Amniotic stem cell (primary cell): ENCODE measurements at places on chromosomes 4 and X.

DNA sequence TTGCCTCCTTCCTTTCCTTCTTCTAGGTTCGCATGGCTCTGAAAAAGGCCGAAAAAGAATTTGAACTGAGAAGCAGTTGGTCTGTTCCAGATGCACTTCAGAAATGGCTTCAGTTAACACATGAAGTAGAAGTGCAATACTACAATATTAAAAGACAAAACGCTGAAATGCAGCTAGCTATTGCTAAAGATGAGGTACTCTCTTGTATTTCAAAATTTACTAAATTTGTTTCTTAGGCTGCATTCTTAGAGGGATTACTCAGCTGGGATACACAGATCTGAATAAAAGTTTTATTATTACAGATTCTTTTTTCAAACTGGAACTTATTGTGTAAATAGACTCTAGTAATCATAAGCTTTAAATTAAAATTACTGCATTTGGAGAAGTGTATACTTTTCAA is 146.9 kb downstream of the STIM2 start:
- DNase-seq: no peak

- DNase-seq: no peak
These were observed 430.9 kb downstream of the C4orf33 start for GRCh38 chr4:129526812-129527211.

DNA sequence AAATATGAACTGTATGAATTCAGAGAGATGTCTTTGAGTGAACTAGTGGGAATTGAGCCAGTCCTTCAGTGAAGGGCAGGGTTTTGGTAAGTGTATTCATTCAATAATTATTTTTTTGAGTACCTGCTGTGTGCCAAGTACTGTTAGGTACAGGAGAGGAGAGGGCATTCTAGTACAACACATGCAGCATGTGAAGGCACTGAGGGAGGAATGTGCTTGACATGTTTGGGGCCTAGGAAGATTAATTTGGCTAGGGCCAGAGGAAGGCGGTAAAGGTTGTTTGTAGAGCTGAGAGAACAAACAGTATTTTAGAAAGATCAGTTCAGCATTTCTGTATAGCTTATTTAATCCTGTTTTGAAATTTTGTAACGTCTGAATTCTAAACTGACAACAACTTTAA is 27.8 kb downstream of the APOOL start:
- no peak for DNase-seq

DNA sequence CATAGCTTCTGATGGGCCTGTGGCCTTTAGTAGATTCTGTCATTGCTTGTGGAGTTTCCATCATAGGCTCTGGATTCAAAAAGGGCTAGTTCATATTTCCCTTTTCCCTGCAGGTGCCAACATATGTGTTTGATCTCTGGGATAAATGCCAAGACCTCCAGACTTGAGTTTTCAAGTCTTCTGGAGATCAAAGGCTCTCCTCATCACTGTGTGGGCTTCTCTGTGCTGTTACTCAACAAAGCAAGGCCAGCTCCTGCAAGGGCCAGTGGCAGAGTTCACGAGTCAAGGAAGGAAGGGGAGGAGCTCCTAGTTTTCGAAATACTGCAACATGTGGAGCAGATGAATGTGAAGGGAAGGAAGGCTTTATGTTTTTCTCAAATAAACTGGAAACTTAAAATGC is 62.7 kb upstream of the SCML1 start:
- no peak for DNase-seq

- DNase-seq: no peak
These were observed 76.0 kb downstream of the HHIP start for GRCh38 chr4:144721994-144722393.

GRCh38 chr4:110514889-110515479 is 39.0 kb downstream of the ENPEP start:
- no peak for DNase-seq

- peak; percentile 62 for DNase-seq
These were observed 49.2 kb upstream of the PRSS48 start for GRCh38 chr4:151227731-151228130.

GRCh38 chr4:77578145-77578544 is 27.5 kb upstream of the CXCL13 start:
- no peak for DNase-seq

GRCh38 chrX:154298312-154298711 is 2.7 kb downstream of the TKTL1 start:
- DNase-seq: no peak

GRCh38 chr4:173517781-173518424 is 12.1 kb downstream of the HAND2 start:
- no peak for DNase-seq

DNA sequence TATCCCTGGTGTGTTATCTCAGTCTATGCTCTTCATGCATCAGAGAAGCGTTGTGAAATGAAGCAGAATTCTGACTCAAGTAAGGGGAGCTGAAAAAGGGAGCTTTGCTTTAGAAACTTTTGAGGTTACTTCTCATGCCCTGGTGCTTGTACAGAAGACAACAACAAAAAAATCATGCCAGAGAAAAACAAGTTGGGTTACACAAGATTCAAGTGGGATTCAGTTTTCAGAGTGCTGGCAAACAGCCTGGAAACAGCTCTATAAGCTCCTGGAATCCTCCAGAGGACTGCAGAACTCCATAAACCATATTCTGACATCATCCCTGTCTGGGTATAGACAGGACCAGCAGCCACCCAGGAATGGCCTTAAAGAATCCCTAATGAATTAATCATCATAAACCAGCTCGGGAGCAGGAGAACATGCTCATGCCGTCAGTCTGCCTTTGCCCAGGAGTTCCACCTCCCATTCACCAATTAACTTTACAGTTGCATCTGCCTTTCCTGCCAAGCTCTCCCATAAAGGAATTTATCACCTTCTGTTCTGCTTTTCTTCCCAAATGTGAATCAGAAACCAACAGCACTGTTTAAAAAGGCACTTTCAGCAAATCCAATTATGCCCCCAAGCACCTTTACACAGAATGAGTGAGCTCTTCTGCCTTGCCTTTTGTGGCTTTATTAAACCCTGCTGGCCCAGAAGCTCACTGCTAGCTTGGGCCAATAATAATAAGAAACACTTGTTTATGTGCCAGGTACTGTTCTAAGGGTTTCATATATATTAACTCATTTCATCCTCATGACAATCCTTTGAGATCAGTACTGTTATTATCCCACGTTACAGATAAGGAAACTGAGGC is 54.5 kb upstream of the FBXW7 start:
- DNase-seq: peak; percentile 59

GRCh38 chrX:66676413-66676812 is 37.5 kb upstream of the EDA2R start:
- no peak for DNase-seq

GRCh38 chrX:110173192-110174175 is 144.4 kb downstream of the AMMECR1 start:
- DNase-seq: no peak

DNA sequence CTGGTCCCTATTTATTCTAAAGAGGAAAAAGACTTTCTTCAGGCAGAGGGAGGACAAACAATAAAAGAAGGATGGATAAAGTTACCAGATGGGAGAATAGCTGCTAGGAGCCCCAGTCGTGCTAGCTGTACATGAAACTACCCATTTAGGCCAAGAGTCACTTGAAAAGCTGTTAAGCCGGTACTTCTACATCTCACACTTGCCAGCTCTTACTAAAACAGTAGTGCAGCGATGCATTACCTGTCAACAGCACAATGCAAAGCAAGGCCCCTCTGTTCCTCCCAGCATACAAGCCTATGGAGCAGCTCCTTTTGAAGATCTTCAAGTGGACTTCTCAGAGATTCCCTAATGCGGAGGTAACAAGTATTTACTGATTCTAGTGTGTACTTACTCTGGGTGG is 1138.8 kb downstream of the ARAP2 start:
- no peak for DNase-seq

DNA sequence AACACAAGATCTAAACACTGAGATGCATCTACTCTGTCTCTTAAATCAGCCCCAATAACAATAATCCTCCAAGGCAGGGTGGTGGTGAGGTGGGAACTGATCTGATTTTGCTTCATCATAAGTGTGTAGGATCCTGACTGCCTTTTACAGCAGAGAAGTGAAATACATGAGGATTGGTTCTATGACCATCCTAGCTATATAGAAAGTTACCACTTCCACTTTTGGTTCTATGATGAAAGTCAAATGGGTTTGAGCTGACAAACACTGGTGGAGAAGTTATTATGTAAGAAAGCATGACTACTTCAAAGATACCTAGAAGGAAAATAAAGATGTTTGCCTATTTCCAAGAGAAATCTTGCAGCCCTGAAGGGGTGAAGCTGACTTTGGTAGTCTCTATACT is 181.6 kb downstream of the NKX6-1 start:
- no peak for DNase-seq

- DNase-seq: no peak
These were observed 9.3 kb upstream of the LIN54 start for GRCh38 chr4:83019794-83020494.

DNA sequence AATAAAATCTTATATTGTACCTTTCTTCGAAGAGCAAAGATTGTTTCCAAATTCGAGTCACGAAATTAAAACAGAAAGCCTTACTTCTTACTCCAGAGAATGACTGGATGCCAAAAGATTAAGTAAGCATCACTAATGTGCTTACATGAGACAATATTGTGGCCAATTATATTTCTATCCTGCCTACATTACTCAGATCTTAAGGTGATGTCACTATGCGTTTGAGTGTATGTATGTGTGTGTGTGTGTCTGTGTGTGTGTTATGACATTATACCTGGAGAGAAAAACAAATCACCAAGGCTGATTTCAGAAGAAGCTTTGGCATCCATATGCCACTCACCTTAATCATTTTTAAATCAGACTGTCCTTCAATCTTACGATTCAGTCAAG is 556.3 kb downstream of the PPARGC1A start:
- no peak for DNase-seq

DNA sequence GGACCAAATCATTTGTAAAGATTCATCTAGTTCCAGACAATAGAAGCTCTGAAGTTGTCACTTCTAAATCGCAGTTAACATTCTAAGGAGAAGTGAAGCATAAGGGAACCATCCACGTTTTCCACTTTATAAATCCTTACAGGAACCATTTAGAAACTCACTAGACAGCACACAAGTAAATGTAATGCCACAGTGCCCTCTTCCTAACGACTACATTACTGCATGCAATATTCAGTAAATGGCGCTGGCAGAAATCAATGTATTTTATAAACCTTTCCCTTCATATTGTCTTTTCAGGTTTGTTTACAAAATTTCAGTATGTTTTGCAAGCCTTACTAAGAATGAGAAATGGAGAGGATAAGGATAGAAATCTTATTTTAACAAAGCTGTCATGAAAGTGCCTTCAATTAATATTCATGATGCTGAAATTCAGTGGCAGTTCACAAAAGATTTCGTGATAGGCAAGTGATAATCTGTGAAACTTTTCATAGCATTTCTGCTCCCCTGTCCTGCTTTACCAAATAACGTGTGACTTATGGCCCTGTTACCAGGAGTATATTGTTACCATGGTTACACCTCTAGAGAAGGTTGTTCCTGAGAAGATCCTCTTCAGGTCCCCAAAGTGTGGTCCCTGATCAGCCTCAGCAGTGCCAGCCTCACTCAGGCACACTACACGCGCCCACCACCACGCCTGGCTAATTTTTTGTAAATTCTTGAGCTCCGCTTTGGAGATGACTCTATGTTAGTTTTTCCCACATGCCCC is 54.2 kb downstream of the TMA16 start:
- DNase-seq: peak; percentile 58

GRCh38 chr4:62256479-62256878 is 1056.4 kb downstream of the ADGRL3 start:
- DNase-seq: no peak

GRCh38 chrX:11189097-11189496 is 78.0 kb downstream of the HCCS start:
- no peak for DNase-seq

DNA sequence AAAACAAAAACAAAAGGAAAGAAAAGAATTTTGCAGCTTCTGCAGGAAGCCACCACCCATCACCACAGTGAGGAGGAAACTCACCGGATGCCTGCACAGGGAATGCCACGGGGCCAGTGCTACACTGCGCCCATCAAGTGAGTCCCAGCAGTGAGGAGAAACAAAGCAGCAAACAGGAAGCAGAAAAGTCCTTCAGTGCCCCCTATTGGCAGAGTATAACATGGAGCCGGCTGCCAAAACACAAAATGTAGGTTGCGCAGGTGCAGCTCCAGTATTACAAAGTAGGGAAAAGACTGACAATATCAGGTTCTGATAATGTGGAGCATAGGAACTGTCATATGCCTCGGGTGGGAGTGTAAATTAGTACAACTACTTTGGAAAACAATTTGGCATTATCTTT is 23.3 kb upstream of the SCML2 start:
- DNase-seq: no peak
